ENCODE measurements at places on chromosomes 12 and 14. TPM values are rescaled to one million over a fixed set of nuclear protein-coding genes. Genes with fewer than 3 reads are reported as not detected.

The ATF7 gene
- 24.7 TPM for total RNA-seq

The CCDC196 gene
- total RNA-seq = not detected

The RTL1 gene
- total RNA-seq = not detected

The ASIC1 gene
- 3.5 TPM for total RNA-seq

The TRIM9 gene
- 1.5 TPM for total RNA-seq

Data from PC-9 (cell line).